Lung microvascular endothelial cell (primary cell): ENCODE measurements at places on chromosomes 4 and X.
A peak's percentile ranks its signal among the peaks of the same experiment; 100 is the strongest.

GRCh38 chr4:87853108-87853507, 20.3 kb downstream of the MEPE start:
- peak; percentile 66 for DNase-seq

DNA sequence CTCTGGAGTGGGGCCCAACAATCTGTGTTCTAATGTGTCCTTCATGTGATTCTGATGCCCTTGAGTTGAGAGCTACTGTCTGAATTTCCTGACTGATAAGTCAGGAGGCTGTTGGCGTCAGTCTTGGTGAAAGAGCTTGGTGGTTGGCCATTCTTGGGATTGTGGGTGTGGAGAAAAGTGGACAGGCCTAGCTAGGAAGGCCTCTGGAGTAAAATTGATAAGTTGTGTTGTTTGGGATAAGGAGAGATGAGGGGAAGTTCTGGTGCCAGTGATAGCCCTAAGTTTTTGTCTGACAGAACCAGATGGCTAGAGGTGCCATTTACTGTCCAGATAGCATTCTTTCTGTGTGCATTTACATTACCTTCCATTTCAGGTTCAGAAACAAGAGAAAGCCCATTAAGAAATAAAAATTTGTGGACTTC, 11.7 kb downstream of the NSD2 start:
- no peak for DNase-seq

- peak; percentile 48 for DNase-seq
These were observed 777 bp upstream of the WDFY3 start for GRCh38 chr4:84967243-84967690.

GRCh38 chr4:169567916-169568315, 44.5 kb downstream of the NEK1 start:
- no peak for DNase-seq

GRCh38 chr4:87985097-87985886, 9.8 kb downstream of the SPP1 start:
- DNase-seq, result peak; percentile 60

GRCh38 chrX:35499071-35499862, 298.9 kb upstream of the MAGEB16 start:
- no peak for DNase-seq

- no peak for DNase-seq
These were observed 25.5 kb upstream of the FUNDC1 start for GRCh38 chrX:44568196-44568595.

- no peak for DNase-seq
These were observed 5.5 kb upstream of the MMAA start for GRCh38 chr4:145613566-145614232.

DNA sequence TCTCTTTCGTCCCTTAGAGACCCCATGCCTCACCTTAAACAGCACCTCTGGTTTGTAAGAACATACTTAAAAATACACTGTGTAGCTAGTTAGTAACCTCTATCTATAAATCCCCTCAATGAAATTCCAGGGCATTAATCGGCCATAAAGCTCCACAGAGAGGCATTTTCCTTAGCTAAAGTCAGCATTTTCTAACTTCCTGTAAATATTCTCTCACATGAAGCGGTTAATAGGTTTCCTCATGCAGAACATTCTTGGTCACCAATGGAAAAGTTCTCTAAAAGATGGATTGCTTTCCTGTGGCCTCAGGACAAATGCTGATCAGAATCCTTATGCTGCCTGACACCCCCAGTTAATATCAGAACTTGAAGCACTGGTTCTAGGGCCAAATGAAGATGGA, 248.6 kb upstream of the BOD1L1 start:
- DNase-seq, result no peak

GRCh38 chr4:2962614-2963174, 512 bp downstream of the NOP14 start:
- DNase-seq, result peak; percentile 50
